ENCODE measurements at places on chromosomes 6 and 20.

DNA sequence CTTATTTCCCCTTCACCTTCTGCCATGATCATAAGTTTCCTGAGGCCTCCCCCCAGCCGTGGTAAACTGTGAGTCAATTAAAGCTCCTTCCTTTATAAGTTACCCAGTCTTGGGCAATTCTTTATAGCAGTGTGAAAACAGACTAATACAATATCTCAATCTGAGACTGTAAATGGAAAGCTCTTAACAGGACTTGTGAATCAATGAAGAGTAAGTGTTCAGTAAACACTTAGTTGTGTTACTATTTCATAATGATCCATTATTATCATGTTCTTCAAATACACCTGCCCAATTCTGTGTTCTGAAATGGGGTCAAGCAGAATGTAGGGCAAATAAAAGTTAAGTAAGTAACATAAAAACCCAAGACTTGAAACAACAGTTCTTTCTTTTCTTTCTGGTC, 266.2 kb downstream of the TENT5A start:
- DNase-seq: no peak

- DNase-seq: no peak
These were observed 22.0 kb downstream of the ARFGEF3 start for GRCh38 chr6:138183790-138184134.

DNA sequence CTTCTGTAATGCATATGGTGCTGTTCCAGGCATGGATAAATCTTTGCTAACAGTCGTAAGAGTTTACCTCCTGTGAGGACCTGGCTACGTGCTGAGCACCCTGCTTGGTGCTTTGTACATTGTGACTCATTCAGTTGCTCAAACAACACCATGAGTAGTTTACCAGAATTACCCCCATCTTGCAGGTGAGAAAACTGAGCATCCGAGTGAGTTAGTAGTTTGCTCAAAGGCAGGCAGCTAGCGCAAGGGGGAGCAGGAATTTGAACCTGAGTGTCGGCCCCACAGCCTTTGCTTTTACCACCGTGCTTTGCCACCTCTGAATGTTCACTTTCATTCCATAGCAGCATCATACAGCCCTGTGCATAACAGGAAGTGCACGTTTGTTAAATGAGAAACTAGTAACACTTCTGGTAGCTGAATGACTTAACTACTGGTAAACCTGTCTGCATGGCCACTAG, 121.9 kb downstream of the MTHFD1L start:
- DNase-seq: peak; percentile 37

- DNase-seq: no peak
These were observed 99.0 kb upstream of the SLC24A3 start for GRCh38 chr20:19113343-19113930.

- no peak for DNase-seq
These were observed 414.1 kb downstream of the CDH26 start for GRCh38 chr20:60372275-60372674.

DNA sequence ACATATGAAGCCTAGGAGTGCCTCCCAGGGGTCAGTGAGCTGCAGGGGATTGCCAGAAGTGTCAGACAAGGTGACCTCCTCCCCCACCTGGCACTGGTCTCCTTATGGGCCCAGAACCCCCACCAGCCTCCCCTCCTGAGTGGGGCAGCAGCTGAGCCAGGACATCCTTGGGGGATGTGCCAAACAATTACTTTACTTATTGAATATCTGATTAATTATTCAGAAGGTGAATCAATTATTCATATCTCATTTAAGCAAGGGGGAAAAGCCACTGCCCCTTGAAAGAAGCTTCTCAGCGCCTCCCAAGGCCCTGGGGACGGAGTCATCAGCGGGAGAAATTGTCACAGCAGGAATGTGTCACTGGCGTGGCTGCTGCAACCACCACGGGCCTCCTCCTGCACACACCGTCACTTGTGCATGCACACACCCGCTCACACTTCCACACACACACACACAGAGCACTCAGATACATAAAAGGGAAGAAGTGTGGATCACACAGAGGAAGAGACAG, 123.4 kb upstream of the MAFB start:
- no peak for DNase-seq

DNA sequence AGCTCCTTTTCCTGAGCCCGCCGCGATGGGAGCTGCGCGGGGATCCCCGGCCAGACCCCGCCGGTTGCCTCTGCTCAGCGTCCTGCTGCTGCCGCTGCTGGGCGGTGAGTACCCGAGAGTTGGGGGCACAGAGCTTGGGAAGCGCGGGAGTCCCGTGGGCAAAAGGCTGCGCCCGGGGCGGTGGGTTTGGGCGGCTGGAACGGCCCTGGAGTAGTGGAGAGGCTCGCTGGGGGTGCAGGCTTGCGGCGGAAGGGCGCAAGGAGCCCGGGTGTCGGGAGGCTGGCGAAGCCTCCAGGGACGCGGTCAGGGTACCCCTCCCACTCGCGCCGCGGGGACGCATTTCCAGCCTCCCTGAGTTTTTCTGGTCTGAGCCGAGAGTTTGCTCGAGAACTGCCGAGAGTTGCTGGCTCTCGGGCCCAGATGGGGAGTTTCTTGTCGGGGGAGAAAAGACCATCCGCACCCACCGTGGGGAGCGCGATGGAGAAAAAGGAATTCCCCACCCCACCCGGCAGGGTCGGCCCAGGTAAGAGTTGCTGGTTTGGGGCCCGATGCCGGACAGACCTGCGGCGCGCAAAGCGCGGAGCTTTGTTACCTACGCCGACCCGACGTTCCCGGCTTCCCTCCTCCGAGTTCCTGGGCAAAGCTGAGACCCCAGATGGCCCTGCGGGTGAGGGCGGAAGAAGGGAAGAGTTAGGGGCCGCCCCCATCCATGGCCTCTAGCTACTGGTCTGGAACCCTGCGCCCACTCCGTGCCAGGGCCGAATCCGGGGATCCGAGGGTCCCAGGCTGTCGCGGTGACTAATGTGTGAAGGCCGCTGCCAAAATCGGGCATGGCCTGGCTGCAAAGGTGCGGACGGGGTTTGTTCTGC, 584 bp downstream of the PTK7 start:
- peak; percentile 69 for DNase-seq

GRCh38 chr6:125173341-125174095, 19.9 kb downstream of the TPD52L1 start:
- no peak for DNase-seq

- DNase-seq: peak; percentile 70
These were observed 117.8 kb downstream of the RTN4IP1 start for GRCh38 chr6:106511288-106512047.

DNA sequence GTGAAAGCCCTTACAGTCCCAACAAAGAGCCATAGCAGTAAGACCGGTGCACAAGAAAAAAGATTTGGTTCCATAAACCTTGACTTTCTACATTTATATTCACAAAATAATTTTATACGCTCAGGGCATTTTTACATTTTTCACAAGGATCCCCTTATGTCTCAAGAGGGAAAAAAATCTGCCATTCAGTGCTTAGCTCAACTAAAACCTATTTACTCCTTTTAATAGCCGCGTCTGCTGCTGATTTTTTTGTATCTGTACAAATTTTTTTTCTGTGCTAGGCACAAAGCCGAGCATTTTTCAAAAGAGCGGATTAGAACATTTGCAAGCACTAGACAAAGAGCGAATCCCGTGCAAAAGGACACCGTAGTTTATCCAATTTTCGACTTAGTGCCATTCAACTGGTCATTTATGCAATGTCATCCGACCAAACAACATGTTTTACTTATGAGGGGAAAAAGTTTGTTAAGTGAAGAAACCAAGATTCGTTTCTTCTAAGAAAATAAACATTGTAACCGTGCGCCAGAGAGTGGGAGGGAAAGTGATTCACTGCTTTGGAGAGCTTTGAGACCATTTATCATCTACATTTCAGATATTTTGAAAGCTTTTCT, 3.7 kb downstream of the TFAP2D start:
- DNase-seq: no peak

- DNase-seq: peak; percentile 27
These were observed 3.8 kb downstream of the RIPOR2 start for GRCh38 chr6:24931718-24932691.

GRCh38 chr6:43243664-43244321, 512 bp downstream of the TTBK1 start:
- DNase-seq: no peak

DNA sequence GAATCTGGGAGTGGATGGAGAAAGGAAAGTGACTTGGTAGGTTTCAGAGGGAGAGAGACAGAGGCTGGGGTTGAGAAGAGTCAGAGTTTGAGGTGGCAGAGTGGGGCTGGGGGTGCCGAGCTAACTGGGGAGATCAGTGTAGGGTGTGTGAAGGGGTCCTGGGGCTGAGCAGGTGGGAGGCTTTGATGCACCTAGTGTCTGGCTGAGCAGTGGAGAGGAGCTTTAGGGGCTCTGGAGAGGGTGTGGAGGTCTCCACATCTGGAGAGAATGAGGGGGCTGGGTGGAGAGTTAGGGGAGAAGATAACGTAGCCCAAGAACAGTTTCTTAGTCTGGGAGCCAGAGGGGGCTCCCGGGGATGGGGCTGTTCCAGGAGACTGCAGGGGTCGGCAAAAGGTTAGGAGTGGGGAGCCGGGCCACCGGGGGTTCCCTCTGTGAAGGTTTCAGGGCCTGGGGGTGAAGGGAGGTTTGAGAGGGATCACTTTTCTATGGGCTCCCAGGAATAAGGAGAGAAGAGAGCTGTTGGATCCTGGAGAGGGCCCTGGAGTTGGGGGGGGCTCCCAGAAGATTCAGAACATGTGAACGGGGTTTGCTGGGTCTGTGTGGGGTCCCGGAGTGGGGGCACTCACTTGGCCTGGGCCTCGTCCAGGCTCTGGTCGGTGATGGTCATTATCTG, 797 bp downstream of the PBX2 start:
- DNase-seq: peak; percentile 25

- no peak for DNase-seq
These were observed 47.3 kb downstream of the L3MBTL3 start for GRCh38 chr6:130065609-130066156.

DNA sequence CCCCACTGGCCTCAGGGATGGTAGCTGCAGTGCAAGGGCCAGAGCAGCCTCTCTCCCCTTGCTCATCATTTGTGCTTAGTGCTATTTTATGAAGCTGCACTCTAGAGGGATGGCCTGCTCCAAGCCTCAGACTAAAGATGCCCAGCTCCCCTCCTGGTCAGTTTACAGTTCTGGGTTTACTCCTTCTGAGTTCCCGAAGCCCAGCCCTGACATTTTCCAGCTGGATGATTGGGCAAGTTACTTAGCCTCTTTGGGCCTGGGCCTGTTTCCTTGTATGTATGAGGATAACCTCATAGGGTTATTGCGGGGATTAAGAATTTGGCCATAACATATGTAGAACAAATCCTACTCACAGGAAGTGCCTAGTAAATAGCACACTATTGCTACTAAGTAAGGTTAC, 31.8 kb upstream of the EMILIN3 start:
- no peak for DNase-seq

DNA sequence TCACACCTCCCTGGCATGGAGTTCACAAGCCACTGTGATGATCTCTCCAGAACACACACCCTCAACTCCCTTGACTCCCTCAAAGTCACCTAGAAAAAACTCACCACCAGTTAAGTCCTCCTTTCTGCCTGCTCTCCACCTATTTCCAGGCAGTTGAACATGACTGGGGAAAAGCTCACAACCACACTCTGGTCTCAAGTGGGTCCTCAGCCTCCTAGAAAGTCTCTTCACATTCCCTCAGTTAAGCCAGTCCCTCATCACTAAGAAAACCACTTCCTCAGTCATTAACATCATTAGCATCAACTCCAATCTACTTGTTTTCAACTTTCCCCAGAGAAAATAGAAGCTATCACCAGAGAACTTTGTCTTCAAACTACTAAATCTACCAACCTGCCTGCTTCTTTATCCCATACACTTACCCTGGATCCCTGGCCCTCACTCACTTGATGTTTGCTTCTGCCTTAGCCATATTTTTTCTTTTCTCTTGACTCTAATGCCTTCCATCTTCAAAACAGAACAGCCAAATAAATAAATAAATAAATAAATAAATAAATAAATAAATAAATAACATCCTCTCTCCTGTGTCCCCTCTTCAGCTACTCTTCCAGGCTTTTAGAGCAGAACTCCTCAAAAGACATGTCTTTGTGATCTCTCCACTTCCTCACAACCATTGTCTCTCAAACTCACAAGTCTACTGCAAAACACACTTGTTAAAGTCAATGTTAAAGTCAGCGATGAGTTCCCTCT, 742.4 kb upstream of the FLRT3 start:
- no peak for DNase-seq

GRCh38 chr20:54433636-54434035, 41.8 kb upstream of the DOK5 start:
- no peak for DNase-seq

DNA sequence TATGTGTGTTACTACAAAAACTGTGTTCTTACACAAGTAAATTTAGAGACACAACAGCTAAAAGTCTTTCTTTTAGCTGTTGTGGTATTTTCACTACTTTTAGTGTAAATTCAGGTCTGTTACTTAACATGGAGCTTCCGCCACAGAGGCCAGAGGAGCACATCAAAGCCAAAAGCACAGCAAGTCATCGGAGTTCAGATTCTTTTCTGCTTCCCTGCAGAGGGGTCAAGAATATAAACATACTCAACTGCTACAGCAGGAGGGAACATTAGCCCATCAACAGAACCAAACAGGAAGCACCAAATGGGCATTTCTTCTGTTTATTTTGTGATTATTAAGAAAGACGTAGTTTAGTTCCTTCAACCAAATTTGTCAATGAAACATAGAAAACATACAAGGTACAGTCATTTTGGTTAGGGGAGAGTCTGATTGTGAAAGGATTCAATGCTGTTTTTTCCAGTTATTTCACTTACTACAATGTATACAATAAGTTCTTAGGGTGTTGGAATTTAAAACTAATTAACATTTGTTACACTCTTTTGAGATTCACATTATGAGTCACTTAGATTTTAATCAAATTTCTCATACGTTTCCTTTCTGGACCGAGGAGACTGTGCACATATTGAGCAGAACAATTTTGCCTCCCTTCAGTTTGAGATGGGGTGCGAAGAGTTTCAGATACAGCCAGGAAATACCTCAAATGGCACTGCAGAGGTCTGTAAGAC, 42.8 kb upstream of the DSE start:
- no peak for DNase-seq

DNA sequence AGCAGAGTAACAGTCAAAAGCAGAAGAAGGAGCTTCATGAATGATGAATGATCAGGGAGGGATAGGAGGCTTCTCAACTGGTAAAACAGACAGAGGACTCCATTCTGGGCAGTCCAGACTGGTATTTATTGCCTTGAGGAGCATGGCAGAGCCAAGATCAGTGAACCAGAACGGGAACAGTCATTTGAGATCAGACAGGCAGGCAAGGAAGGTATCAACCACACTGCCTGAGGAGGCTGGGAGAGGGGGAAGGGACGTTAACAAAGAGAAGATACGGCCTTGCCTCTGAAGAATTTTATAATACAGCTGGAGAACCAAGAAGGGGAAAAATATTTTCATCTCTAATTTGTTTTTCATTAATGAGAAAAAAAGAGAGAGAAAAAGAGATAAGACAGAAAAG, at the start of gene DEFB121:
TSS of gene DEFB121 (minus strand) at position 101 of the 400 bp plus-strand sequence. CDS start at position 38, 63 bp downstream.
- DNase-seq: no peak

DNA sequence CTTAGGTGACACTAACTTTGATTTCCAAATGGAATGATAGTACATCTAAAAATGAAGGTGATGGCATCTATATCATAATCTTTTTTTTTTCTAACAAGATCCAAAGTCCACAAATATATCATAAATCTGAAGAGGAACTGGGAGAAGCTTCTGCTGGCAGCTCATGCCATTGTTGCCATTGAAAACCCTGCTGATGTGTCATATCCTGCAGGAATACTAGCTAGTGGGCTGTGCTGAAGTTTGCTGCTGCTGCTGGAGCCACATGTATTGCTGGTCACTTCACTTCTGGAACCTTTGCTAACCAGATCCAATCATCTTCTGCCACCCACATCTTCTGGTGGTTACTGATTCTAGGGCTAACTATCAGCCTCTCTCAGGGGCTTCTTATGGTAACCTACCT, 27.4 kb upstream of the KHDC1 start:
- peak; percentile 69 for DNase-seq

- no peak for DNase-seq
These were observed 26.8 kb downstream of the SLC16A10 start for GRCh38 chr6:111114087-111114443.
